ENCODE measurements at places on chromosomes 3 and 15.

DNA sequence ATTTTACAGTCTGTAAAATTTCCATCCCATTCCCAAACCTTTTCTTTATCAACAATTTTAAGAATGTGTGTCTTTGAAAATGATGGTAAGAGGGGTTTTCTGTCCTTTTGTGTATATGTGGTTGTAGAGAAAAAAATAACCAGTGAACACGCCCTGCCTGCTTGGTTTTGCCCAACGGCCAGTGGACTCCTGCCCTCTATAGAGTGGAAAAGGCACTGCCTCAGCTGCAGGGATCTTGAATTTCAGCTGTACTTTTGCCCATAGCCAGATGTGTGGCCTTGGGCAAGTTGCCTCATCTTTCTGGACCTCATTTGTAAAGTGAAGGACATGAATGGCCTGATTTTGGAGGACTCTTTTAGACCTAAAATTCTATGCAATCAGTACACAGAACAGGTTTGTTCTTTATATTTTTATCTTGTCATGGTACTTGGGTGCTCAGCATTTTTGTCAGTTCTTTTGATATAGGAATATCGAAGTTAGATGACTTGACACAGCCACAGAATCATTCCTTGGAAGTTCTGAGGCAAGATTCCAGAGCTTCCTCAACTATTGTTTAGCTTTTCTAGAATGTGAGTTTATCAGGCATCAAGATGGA, 81.0 kb downstream of the CLDN11 start:
- peak; percentile 67 for DNase-seq

DNA sequence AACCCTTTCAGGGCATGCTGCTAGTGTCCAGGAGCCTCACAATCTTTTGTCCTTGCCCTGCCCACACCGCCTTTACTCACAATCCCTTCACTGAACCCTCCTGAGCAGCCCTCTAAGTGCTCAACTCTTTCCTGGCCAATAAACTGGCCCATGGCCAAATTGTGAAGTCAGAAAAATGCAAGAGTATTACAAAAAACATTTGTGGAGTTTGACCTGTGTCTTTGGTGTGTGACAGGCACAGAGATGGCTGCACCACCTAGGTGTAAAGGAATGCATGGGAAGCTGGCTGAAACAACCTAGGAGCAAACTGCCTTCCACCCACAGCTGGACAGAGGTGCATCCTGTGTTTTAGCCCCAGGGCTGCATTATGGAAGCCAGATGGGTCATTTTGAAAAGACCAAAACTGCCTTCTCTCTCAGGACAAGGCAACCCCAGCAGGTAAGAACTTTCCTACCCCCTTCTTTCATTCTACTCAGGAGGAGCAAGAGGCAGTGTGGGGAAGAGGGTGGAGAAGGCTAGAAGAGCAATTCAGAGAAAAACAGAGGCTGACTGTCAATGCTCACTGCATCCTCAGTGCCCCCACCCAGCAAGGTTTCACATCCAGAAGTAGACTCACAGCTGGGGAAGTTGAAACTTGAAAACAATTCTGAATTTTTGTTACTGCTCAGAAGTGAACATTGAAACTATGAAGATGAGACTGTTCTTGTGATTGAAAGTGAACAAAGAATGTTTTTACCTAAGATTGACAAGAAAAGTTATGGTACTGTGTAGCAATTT, 78.6 kb downstream of the TRIM42 start:
- no peak for DNase-seq

DNA sequence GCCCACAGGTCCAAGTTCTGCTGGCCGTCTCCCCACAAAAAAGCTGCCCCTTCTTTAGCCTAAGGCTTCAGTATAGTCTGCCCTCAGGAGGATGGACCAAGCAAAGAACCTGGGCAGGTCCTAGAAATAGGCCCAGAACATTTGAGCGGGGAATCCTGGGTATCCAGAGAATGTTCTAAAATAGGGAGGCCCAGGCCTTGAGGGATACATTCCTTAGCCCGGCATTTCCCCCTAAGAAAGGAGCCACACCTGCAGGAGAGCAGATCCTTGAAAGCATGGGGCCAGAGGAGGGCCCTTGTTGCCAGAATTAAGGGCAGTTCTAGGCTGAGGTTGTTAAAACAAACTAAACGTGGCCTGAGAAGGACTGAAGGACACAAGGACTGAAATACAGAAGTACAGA, 20.6 kb upstream of the MEX3B start:
- no peak for DNase-seq

- DNase-seq, result no peak
These were observed 7.8 kb downstream of the FAM240A start for GRCh38 chr3:46619845-46620778.

DNA sequence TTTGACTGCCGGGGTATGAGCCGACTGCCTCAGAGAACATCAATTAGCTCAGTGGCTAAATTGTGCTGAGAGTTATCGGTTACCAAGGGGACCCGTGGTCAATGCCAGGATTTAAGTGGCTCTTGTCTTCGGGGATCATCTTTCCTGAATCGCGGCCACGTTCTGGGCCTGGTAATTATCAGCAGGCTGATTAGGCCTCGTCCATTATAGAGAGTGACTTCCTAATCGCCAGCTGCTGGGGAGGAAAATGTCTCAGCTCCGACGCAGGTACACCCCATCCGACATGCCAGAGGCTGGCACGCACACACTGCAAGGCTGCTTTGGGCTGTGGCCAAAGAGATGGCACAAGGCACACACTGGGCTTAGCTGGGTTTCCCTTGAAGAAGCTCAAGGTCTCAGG, 10.6 kb downstream of the TRH start:
- DNase-seq, result no peak

DNA sequence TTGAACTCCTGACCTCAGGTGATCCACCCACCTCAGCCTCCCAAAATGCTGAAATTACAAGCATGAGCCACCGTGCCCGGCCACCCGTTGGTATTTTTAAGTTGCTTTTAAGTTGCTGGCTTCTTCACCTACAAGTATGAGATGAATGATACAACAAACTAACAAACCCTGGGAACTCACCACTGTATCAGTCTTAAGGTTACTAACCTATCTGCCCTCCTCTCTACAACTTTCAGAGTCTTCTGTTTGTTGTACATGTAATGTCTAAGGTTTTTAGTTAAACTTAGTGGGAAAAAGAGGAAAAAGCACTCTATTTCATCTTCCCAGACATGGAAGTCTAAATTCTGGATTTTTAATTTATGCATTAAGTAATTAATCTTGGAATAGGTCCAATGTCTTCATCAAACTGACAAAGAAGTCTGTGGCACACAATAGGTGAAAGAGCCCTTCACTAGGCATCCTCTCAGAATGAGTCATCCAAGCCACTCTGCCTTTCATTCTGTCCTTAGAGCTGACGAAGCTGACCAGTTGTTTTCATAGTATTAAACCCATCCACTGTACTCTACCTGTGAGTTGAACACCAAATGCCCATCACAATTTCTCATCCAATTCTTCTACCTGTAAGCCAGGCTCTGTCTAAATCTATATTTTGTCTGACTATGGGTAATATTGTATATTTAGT, 936.1 kb downstream of the TUSC7 start:
- no peak for DNase-seq

- DNase-seq, result no peak
These were observed 176.2 kb downstream of the P3H2 start for GRCh38 chr3:189944285-189945145.

GRCh38 chr15:97995881-97996603, 35.5 kb downstream of the ARRDC4 start:
- no peak for DNase-seq

GRCh38 chr3:160987982-160988964, 116.9 kb downstream of the B3GALNT1 start:
- no peak for DNase-seq

GRCh38 chr3:148848410-148848809, 16.7 kb upstream of the CPA3 start:
- DNase-seq, result no peak

DNA sequence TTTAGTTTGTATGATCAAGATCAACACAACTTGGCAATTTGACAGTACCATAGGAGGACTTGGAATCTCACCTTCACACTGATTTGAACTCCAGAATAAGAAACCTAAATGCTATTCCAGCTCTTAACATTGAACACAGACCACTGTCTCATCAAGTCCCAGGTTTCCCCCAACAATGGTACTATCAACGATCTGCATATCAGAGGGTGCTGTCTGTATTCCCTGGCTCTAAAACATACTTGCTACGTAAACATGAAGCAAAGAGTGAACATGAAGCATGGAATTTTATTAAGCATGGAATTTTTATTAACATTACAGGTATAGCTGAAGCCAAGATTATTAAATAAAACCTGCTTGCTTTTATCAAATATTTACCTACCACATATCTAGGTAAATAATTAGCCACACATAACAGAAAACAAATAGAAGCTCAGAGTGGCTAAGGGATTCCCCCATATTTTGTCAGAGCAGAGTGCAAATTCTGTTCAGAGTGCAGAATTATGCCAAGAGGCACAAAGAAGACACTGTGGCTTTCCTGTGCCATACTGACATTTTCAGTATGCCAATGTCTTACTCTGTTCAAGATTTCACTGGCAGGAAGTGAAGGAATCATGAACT, 22.2 kb upstream of the RIOX2 start:
- no peak for DNase-seq

- DNase-seq, result no peak
These were observed 153.8 kb downstream of the SHQ1 start for GRCh38 chr3:72694398-72694797.

DNA sequence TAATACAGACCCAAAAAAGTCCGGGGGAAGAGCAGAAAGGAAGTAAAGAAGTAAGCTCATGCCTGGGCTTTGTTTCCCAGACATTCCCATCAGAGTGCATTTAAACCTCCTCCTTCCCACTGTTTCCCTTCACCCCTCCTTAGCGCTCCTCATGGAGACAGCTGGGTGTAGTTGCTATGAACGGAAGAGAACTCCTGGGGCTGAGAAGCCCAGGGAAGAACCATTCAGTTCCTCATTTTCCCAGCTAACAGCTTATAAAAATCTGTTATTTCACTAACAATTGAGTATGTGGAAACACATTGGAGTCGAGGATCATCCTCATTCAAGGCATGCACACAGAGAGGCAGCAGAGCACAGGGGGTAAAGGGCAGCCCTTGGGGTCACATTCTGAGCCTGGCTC, 299.3 kb downstream of the SHQ1 start:
- DNase-seq, result no peak

DNA sequence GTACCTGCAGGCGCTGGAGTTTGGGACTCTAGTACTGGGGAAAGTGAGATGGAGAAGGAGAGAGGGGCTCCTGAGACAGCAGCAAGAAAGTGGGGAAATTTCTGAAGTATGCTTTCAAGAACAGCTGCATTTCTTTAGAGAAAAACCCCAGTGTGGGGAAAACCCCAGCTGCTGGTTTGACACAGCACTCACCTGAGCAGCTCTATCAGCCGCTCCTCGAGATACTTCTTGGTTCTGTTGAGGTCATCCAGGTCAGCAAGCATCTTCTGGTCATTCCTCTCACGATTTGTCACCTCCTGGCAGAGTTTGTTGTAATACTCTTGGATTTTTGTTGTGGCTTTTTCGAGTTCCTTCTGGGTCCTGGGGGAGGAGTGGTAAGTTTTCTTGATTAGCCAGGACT, 18.8 kb downstream of the CXCR6 start:
- DNase-seq, result no peak

- DNase-seq, result no peak
These were observed 8.8 kb downstream of the CACNA2D3 start for GRCh38 chr3:54131026-54131605.

DNA sequence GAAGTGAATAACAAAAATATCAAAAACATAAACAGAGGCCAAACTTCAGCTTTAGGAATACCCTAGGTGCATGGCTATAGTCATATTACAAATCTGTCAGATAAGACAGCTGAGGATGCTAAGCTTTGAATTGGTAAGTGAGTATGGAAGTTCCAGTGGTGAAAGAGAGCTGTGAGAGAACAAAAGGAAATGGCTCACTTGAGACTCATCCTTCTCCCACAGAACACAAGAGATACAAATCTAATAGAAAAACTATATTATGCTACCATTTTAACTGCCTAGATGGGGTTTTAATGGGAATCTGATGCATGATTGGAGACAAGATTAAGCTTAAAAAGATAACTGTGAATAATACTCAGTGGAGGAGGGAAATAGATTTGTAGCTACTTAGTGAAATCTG, 21.5 kb upstream of the PEX5L start:
- no peak for DNase-seq

- no peak for DNase-seq
These were observed 53.9 kb upstream of the MELTF start for GRCh38 chr3:197083486-197083885.

GRCh38 chr3:147361454-147362420, 44.6 kb downstream of the ZIC4 start:
- DNase-seq, result peak; percentile 8

DNA sequence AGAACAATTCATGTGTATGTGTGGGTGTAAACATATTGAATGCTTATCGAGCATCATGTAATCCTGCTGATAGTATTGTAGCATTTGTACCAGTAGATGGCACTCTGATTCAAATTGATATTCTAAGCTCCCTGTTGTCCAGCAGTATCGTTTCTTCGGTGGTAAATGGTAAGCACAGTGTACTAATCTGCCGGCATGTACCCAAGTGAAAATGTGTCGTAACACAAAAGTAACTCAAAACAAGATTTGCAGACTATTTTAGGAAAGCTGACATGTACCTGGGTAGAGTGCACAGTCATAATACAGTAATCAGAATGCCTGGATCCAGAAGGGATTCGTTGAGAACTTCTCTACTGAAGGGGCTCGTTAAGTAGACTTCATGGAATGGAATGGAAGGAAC, 31.7 kb upstream of the MNS1 start:
- DNase-seq, result peak; percentile 39

- DNase-seq, result no peak
These were observed 78.5 kb downstream of the TRAK1 start for GRCh38 chr3:42169579-42170120.

GRCh38 chr3:186582541-186582940, 12.0 kb downstream of the DNAJB11 start:
- DNase-seq, result no peak

DNA sequence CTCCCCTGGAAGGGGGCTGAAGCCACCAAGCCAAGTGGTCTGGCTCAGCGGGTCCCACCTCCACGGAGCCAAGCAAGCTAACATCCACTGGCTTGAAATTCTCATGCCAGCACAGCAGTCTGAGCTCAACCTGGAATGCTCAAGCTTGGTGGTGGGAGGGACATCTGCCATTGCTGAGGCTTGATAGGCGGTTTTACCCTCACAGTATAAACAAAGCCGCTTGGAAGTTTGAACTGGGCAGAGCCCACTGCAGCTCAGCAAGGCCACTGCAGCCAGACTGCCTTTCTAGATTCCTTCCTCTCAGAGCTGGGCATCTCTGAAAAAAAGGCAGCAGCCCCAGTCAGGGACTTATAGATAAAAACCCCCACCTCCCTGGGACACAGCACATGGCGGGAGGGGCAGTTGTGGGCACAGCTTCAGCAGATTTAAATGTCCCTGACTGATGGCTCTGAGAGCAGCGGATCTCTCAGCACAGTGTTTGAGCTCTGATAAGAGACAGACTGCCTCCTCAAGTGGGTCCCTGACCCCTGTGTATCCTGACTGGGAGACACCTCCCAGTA, 23.2 kb upstream of the IGSF10 start:
- DNase-seq, result no peak

- no peak for DNase-seq
These were observed 104.6 kb downstream of the APBA2 start for GRCh38 chr15:28990390-28990789.

- no peak for DNase-seq
These were observed 20.5 kb downstream of the EXOSC7 start for GRCh38 chr3:44996556-44996969.

- DNase-seq, result no peak
These were observed at the start of gene CDHR4 for GRCh38 chr3:49799761-49800160. TSS of gene CDHR4 (minus strand) at chr3:49799873. CDS start at chr3:49799812, 61 bp downstream.

- no peak for DNase-seq
These were observed 29.7 kb downstream of the SEMA7A start for GRCh38 chr15:74403991-74404563.

- DNase-seq, result no peak
These were observed 476.0 kb upstream of the TBL1XR1 start for GRCh38 chr3:177673112-177673914.

Measured in DMS 273 treated with DMSO at 0.1 percent for 48 hours (cell line).